ENCODE measurements at places on chromosomes 12 and 14.
A peak's percentile ranks its signal among the peaks of the same experiment; 100 is the strongest.

- no peak for DNase-seq
Observed at GRCh38 chr12:14769466-14769968, 33.8 kb downstream of the WBP11 start.

DNA sequence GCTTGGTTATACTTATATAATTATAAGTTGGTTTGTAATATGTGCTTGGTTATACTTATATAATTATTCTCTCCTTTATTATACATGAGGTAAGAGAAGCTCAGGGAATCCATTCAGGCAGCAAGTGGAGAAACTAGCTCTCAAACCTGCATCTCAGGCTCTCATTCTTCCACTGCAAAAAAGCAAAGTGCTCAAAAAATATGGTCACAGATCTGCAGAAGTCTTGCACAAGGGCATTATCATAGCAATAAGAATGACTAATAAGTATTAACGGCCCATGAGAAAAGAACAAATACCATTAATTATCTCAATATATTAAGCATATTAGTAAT lies 476 bp upstream of the TRAFD1 start:
- no peak for DNase-seq

- DNase-seq, result no peak
Observed at GRCh38 chr14:76431538-76431937, 55.6 kb downstream of the ESRRB start.

DNA sequence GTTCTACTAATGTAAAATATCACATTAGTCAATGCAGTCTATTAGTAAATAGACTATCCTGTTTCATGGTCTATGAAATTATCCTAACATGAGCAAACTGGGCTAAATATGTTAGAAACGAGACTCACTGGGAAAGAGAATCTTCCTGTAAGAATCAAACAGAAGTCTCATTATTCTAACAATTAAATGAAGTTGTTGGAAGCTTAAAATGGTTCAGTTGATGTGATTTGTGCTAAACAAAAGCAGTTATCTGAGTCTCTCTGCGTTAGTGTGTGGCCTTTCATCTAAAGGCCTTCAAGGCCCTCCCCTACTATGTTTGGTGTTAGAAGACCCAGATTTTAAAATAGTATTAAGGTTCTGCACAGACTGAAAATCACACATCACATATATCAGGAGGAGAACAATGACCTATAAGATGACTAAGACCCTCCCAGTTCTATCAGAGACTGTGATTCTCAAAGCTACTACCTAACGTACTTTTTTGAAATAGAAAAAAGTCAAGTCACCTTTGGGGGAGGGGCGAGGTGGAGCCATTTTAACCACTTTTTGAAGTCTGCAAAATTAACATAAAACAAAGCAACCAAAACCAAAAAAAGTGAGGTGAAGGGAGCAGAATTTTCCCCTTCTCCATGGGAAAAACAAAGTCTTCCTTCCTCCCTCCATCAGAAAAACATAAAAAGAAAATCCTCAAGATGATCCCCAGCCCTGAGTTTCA lies 82.3 kb downstream of the DENND5B start:
- no peak for DNase-seq

DNA sequence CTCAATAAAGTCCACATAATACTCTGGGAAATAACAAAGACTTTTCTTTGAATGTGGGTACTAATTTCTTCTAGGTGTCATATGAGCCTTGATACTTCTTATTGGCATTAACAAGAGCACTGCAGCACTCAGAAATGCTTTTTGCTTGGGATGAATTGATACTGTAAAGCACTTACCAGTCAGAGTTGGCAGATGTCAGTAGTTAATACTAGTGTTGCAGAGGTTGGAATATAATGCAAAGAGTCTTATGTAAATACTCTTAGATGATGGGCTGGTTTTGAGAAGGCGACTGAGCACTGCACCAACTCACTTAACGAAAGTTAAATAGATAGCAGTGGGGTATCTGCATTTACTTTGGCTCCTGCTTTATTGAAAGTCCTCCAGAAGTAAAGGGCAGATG lies 25.6 kb upstream of the MBIP start:
- DNase-seq, result peak; percentile 100

- DNase-seq, result no peak
Observed at GRCh38 chr12:27896419-27896990, 76.0 kb downstream of the PTHLH start.

GRCh38 chr14:61566537-61567225 lies 128.6 kb upstream of the HIF1A start:
- no peak for DNase-seq
